ENCODE measurements at places on chromosomes 16 and 17.

GRCh38 chr16:89361751-89362539 is 128.4 kb downstream of the ANKRD11 start:
- DNase-seq: no peak

DNA sequence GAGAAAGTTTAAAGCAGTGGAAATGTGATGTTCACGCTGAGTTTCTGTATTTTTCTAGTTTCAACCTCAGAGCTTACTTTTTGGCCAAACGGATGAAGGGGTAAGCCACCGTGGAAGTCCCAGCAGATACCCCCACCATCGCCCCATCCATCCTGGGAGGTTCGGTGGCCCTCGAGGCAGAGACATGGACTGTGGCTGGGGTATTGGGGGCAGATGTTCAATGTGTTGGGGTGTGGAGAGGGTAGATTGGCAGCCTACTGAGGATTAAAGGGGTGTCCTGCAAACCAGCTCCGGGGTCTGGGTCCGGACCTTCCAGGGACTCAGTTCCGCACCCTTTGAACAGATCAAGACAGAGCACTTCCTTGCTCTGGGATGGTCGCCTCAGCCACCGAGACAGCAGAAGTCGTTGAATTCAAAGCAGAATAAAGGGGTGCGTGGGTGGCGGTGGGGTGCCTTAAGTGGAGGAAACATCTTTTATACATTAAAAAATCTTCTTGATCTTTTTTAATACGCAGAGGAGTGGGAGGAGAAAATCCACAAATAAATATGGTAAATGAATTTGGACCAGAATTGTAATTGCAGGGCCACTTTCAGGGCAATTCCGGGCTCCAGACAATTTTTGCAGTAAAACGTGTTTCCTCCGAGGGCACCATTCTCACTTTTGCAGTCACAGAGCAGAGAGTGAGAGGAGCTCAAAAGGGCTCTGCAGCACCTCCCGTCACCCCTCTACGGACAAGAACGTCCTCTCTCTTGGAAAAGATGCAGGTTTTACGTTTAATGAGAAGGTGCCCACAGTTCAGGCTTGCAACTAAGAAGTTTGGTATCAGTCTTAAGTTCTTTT is 8.2 kb upstream of the CBX8 start:
- DNase-seq: no peak

DNA sequence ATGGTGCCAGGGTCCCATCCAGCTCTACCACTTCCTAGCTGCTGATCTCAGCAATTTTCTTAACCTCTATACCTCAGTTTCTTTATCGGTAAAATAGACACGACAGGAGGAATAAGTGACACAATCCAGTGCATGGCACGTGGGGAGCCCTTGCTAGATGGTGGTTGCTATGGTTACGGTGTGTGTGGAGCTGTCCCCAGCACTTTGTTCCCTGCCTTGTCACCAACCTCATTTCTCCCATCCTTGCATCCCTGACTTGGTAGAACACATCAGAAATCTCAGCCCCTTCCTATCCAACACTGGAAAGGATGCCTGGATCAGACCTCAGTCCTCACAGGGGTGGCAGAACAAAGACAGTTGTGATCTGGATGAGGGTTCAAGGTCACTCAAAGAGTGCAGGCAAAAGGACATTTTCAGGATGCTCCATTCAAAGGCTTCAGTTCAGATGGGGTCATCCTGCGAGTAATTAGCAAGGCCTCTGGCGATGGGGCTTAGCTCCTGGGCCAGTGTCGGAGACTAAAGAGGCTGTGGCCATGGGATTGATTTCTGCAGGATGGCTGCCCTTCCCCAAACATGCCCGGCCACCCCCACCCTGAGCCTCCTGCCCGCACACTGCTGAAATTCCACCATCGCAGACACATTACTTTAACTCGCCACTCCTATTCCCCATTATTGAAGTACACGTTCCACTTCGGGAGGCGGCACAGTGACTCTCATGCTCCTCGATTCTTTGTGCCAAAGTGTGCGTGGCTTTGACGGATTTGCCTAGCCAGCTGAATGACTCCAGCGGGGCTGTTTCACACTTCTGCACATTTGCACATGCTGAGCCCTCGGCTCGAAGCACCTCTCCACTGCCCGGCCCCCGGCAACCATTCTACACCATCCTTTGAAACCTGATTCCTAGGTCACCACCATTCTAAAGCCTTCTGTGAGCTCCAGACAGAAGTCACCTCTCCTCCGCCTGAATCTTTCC is 40.3 kb downstream of the WNT3 start:
- DNase-seq: no peak

DNA sequence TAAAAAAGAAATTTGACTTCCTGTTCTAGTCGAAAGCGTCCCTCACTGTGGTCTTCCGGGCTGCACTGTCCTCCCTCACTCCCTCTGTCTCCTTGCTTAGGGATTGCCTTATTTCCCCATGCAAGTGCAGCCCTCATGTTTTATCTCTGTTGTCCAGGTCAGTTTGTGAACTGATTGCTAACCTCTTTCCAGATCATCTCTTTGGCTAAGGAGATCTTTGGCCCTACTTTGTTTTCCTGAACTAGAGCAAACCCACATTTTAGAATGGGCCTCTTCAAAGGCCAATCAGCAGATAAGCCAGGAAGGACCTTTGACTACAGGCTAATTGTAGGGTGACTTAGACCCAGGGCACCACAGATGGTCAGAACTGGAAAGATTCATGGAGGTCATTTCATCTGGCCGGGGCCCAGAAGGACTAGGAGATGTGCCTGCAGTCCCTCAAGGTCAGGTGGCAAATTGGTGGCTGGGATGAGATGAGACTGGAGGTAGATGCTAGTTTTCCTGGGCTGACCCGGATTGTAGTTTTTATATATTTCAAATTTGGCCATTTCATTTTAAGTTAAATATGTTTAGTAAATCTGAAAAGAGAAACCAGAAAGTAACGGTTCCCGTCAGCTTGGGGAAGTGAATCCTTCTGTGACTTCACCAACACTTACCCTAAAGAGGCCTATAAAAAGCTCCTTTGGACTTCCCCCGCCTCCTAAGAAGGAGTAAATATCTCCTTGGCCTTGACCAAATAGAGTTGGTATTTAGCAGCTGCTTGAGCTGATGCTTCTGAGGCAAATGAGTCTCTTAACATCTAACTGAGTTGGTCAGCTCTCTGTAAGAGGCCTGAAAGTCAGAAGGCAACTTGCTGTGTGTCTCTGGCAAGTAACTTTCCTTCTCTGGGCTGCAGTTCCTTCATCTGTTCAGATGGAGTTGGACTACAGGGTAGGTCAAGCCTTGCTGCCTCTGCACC is 6.2 kb upstream of the SLC25A19 start:
- DNase-seq: no peak

DNA sequence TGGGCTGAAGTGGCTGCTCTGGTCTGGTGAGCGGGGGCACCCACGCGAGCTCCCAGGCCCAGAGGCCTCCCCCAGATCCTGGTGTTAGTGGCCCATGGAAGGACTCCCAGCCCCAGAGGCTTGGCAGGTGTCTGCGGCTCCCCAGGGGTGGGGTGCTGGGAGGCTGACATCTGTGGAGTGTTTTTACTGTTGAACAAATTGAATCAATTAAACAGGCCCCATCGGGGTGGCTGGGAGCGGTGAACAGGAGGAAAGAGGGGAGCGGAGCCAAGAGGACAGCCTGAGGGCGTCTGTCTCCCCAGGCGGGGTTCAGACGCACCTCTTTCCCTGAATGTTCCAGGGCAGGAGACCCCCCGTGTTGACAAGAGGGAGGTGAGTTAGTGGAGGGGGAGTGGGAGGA is 29.9 kb downstream of the ACTG1 start:
- no peak for DNase-seq

- DNase-seq: peak; percentile 33
Observed at GRCh38 chr16:4660454-4661007, 32.8 kb upstream of the NUDT16L1 start.

DNA sequence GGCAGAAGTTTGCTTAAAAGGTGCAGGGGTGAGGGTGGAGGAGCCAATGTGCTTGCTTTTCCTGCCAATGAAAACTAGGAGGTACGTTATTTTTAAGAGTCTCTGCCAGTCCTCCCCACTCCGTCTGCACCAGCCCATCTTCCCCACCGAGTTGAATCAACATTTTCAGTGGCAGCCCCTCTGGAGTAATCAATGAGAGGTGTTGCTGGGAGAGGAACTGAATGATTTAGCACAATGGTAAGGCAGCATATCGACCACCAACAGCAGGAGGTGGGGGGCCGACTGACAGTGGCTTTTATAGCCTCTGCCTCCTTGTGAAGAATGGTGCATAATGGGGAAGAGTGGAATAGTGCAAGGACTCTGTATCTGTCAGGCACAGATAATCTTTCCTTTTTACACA is 1465.0 kb upstream of the GOT2 start:
- no peak for DNase-seq

- no peak for DNase-seq
Observed at GRCh38 chr16:47726031-47726675, 265.0 kb downstream of the PHKB start.

DNA sequence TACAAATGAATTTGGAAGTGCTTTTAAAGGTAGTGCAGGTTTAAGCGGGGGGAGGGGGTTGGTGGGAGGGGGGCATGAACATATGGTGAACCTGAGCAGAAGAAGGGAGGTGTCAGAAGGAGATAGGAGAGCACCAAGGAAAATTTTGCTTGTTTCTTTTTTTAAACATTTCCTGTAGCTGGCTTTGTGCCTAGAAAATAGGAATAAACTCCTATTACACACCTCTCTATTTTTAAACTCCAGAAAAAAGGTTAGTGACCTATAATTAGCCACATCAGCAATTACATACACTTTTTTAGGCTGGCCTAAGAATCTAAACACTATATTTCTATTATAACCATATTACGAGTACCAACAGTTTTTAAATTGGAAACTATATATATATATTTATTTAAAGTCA is 159.1 kb downstream of the SKAP1 start:
- no peak for DNase-seq

DNA sequence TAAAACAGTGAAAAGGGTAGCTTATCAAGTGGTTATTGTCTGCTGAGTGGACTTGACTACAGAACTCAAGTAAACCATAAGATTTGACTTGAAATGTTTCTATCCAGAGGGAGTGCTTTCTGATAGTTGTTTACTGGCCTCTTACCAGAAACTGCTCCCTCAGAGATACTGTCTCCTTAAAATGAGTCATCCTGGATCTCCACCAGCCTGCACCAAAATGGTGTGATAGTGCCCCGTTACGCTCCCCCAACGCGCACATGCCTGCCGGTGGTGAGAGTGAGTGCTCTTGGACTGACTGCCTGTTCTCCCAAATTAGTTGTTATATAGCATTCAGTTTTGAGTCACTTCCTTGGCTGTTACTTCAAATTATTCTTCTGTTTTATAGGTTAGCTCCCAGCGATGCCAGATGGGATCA is 22.9 kb downstream of the PRCD start:
- no peak for DNase-seq

GRCh38 chr16:12395268-12395667 is 408.4 kb downstream of the CPPED1 start:
- DNase-seq: no peak

DNA sequence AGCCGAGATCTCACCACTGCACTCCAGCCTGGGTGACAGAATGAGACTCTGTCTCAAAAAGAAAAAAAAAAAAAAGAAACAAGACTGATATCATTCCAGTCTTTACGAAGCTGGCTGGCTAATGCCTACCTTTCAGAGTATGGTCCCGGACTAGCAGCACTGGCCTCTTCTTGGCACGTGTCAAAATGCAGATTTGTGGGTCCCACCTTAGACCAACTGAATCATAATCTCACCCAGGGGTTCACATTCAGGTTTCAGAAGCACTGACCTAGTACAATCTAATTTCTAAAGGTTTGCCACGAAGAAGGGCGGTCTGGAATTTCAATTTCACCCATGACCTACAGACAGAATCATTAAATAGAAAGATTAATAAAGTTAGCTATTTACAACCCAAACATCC is 43.4 kb upstream of the GRIN2A start:
- no peak for DNase-seq

DNA sequence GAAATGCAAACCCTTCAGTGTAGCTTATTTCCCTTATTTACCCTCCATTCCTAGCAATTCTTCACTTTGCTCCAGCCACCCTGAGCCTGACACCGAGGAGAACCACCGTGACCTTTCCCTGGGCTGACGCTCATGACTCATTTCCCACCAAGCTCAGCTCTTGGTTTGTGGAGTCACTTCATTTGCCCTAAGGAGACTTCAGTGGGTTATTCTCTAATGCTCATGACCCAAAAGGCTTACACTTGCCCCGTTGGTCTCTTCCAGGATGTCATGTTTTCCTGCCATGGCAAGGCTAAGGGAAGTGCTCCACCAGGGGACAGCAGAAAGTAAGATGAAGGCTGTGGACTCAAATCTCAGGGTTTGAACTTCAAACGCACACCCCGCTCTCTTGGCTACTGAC is 161.0 kb downstream of the CBLN1 start:
- no peak for DNase-seq

GRCh38 chr16:55179852-55180585 is 144.0 kb upstream of the IRX6 start:
- no peak for DNase-seq

GRCh38 chr17:33949100-33949499 is 306.0 kb upstream of the CCL2 start:
- DNase-seq: no peak

DNA sequence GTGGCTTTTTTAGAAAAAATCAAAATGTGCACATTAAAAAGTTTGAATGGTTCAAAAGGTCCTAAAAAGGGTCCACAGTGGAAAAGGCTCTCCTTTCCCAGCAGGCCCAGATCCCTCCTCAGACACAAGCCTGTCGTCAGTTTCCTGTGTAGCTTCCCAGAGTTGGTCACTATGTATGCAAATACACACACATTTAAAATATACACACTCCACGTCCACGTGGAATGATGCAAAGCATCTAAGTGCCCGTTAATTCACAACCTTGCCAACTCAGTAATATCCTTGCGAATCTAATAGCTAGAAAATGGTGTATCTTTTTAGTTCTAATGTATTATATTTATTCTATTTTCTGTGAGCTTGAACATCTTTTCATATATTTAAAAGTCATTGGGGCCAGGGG is 17.7 kb downstream of the NLRC5 start:
- no peak for DNase-seq

- no peak for DNase-seq
Observed at GRCh38 chr17:16495561-16495960, 3.6 kb upstream of the LRRC75A start.

DNA sequence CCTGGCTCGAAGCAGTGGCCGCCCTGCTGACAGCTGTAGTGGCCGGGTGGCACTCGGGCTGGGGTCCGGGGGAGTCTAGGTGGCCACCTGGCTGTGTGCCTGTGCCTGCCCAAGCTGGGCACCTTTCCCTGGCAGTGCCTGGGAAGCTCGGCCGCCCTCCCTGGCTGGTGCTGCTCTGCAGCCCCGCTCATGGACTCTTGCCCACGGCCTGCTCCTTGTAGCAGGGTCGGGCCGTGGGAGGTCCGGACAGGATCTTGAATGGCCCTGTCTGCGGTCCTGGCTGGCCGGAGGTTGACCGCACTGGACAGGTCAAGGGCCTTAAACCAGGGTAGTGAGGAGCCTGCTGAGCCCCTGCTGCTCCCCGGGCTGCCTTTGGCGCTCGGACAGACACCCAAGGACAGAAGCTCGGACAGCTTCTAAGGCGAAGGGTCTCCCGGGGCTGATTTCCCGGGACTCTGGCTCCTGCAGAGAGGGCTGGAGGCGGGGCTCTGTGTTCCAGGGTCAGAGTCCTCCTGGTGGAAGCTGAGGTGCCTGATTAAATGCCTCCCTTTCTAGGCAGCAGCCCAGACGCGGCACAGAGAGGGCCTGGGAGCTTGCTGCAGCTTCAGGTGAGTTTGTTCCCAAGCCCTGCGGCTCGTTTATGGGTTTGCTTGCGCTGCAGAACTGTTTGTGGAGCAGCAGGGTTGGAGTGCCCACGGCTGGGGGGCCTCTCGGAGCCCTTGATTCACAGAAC is 6.0 kb downstream of the CAPN15 start:
- no peak for DNase-seq

GRCh38 chr16:75235721-75236193 is 15.7 kb downstream of the BCAR1 start:
- DNase-seq: no peak

GRCh38 chr17:13084420-13084819 is 66.6 kb upstream of the ELAC2 start:
- no peak for DNase-seq
